Vagina (tissue), 2 donors: ENCODE measurements at places on chromosomes 1 and 21. TPM values are rescaled to one million over a fixed set of nuclear protein-coding genes. Genes with fewer than 3 reads are reported as not detected.

GRCh38 chr1:225644666-225645065 is 8.3 kb downstream of the ENAH start:
- H3K36me3 ChIP-seq = no peaks in the 10 kb centered on the region
- no peak overlapping the region for H3K27ac ChIP-seq
- no peak for DNase-seq
- peaks cover 16% of the 10 kb centered on the region for H3K4me1 ChIP-seq
- H3K4me3 ChIP-seq = no peak overlapping the region

GRCh38 chr21:44370027-44370735 is 16.8 kb downstream of the TRPM2 start:
- H3K27ac ChIP-seq = no peak overlapping the region
- no peak for DNase-seq
- H3K4me3 ChIP-seq = no peak overlapping the region
- no peaks in the 10 kb centered on the region for H3K27me3 ChIP-seq
- no peaks in the 10 kb centered on the region for H3K4me1 ChIP-seq

- no peaks in the 10 kb centered on the region for H3K4me1 ChIP-seq
- no peaks in the 10 kb centered on the region for H3K36me3 ChIP-seq
- no peak for DNase-seq
- no peak overlapping the region for H3K4me3 ChIP-seq
- no peak overlapping the region for H3K27ac ChIP-seq
- H3K27me3 ChIP-seq = no peaks in the 10 kb centered on the region
Observed at GRCh38 chr1:47378147-47378546, 37.9 kb upstream of the FOXE3 start.

CRYBG2 gene
- total RNA-seq = 67.0 TPM
